ENCODE measurements at places on chromosomes 7 and 10. TPM values are rescaled to one million over a fixed set of nuclear protein-coding genes. Genes with fewer than 3 reads are reported as not detected.
A peak's percentile ranks its signal among the peaks of the same experiment; 100 is the strongest.

DNA sequence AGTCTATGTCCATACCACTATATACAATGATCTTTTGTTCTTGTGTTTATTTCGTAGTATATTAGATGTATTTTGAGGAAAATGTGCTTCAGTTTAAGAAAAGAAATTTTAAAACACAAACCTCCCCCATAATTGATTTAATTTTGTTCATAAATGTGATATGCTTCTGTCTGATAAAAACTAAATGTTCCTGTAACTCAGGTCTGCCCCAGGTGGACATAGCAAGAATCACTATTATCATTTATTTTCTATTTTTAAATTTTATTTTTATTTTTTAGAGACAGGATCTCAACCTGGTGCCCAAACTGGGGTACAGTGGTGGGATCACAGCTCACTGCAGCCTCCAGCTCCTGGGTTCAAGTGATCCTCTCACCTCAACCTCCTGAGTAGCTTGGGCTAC is 43.2 kb downstream of the BEND7 start:
- peaks cover 26% of the 10 kb centered on the region for H3K27me3 ChIP-seq
- no peaks in the 10 kb centered on the region for H3K36me3 ChIP-seq
- no peak for DNase-seq
- H3K4me3 ChIP-seq = no peak overlapping the region
- H3K27ac ChIP-seq = no peak overlapping the region
- H3K4me1 ChIP-seq = no peaks in the 10 kb centered on the region

DNA sequence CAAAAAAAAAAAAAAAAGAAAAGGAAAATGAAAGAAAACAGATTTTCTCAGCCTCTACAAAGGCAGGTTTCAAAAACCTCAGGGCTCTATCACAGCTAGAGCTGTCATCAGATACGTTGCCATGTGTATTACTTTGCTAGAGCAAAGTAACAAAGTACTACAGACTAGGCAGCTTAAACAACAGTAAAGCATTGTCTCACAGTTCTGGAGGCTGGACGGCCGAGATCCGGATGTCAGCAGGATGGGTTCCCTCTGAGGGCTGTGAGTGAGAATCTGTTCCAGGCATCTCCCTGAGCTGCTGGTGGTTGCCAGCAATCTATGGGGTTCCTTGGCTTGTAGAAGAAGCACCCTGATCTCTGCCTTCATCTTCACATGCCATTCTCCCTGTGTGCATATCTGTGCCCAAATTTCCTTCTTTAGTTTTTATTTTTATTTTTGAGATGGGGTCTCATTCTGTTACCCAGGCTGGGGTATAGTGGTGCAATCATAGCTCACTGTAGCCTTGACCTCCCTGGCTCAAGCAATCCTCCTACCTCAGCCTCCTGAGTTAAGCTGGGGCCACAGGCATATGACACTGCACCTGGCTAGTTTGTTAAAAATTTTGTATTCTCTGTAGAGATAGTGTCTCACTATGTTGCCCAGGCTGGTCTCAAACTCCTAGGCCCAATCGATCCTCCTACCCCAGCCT is 48.9 kb upstream of the KDM7A start:
- DNase-seq = no peak
- peak overlapping the region; percentile 79 for H3K27ac ChIP-seq
- H3K4me1 ChIP-seq = peaks cover 60% of the 10 kb centered on the region
- peak overlapping the region; percentile 24 for H3K4me3 ChIP-seq
- H3K36me3 ChIP-seq = no peaks in the 10 kb centered on the region
- H3K27me3 ChIP-seq = no peaks in the 10 kb centered on the region

DNA sequence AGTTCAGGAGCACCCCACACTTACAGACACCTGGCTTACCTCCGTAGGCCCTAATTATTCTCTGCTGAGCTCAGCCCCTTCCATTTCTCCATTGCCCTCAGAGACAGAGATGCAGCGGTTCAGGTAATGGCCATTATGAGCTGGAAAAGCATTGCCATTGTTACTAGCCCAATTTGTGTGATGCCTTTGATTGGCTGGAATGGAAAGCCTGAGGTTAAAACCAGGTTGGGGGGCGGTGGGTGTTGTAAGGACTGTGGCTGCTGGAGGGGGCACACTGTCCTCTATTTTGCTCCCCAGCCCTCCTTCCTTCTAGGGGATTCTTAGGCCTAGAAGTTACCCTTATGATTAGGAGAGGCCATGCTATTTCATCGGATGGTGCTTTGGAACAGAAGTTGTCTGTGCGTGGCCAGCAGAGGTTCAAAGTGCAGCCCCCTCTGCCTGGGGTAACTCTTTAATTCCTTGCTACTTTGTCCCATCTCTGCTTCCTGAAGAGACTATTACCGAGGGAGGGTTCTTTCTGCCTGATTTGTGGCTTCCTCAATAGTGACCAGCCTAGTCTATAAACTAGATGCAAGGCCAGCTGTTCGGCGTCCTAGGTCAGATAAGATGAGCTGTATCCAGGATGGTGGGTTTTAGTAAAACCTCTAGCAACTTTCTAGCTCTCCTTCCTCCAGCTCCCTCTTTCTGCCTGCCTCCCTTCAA is 14.2 kb upstream of the ACSL5 start:
- H3K27ac ChIP-seq = no peak overlapping the region
- no peaks in the 10 kb centered on the region for H3K27me3 ChIP-seq
- H3K4me3 ChIP-seq = no peak overlapping the region
- no peaks in the 10 kb centered on the region for H3K36me3 ChIP-seq

DNA sequence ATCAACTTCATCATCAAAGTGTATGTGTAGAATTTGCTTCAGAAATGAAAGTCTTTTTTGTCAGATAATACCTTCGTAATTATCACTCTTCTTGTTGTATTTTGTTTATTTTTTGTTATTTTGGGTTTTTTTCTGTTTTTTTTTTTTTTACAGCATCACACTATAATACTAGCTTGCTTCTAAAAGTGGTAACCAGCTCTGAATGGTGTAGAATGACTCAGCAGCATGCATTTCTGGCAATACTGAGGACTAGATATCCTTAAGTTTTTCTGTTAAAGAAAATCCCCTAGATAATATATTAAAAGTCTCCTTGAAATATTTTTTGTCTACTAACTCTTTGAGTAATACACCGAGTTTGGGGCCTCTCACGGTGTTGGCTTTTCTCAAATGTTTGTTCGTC is 109.1 kb downstream of the LMBR1 start:
- no peak overlapping the region for H3K4me3 ChIP-seq
- H3K4me1 ChIP-seq = peaks cover 19% of the 10 kb centered on the region
- DNase-seq = no peak

DNA sequence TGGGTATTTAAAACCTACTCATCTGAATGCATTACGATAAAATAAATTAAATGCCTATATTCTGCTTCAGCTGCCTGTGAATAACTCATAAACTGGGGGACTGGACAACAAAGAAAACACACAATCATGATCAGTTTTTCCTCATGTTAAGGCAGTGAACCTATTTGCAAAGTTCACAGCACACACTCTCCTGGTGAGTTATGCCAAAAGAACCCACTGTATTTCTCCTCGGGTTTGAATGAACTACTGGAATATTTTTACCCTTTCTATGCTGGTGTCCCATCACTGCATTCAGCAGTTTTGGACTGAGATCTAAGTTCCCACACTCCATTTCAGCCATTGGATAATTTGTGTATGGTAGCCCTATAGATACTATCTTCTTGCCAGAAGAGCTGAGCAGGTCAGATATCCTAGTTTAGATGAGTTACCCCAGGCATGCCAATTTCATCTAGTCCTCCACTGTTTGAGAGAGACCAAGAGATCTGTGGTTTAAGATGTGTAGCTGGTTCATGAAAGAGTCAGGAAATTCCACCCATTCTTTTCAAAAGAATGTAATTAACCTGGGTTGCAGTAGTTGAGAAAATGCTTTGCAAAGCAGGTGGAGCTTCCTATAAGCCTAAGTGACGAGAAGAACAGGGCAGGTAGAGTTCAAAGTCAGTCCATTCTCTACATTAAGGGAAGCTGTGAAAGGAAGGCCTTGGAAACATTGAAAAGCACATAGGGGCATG is 101.7 kb downstream of the PLXDC2 start:
- DNase-seq = no peak
- no peak overlapping the region for H3K27ac ChIP-seq
- no peaks in the 10 kb centered on the region for H3K36me3 ChIP-seq
- H3K27me3 ChIP-seq = no peaks in the 10 kb centered on the region

The PLPP4 gene
- not detected for total RNA-seq
